A172 (cell line): ENCODE measurements at places on chromosomes 5 and 9. TPM values are rescaled to one million over a fixed set of nuclear protein-coding genes. Genes with fewer than 3 reads are reported as not detected.

The SREK1IP1 gene
- 6.9 and 7.9 TPM in 2 replicates for total RNA-seq

The IL17B gene
- total RNA-seq = not detected in 2 replicates

The GRXCR2 gene
- total RNA-seq = not detected in 2 replicates

The TAF11L2 gene
- not detected in 2 replicates for total RNA-seq

The NACC2 gene
- total RNA-seq = 34.2 and 41.6 TPM in 2 replicates

- no peak for DNase-seq
Observed at GRCh38 chr9:4097515-4097914, 202.4 kb downstream of the GLIS3 start.

DNA sequence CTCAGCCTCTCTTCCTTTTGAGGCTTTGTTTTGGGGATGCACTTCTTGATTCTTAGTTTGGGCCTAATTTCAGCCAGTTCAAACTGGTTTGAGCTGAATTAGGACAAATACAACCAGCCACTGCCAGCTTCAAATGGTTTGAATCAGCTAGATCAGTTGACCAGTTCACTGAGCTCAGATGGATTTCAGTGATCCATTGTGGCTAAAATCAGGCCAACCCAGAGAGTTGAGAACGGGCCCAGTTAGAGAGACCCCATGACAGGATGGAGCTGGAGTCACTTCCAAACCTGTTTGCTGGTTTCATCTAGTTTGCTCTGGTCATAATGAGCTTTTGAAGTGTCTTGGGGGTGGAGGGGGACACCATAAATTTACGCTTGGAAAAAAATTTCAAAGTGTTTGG is 48.0 kb upstream of the NEK6 start:
- no peak for DNase-seq

DNA sequence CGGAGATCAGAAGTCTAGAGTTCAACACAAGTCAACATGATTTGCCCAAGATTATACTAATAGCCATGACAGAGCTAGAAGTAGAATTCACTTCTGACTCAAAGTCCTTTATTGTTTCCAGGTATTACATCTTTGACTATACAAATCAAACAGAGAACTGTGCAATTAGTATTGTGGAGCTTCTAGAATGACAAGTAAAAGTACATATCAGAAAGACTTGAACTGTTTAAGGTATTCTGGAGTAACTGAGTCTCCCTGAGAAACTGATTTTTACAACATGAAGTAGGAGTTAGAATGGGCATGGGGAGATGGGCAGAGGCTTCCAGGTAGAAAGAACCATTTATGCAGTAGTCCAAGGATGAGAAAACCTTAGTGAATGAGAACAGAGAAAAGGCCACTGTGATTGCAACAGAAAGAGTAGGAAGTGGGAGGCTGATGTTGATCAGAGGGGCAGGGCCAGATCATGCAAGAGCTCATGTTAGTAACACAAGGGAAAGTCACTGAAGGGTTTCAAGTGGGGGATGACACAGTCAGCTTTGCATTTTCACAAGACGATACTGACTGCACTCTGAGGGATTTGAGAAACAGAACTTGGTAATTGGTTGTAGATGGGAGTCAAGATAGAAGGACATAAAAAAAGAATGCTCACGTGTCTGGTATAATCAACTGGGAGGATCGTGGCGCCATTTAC is 280.7 kb downstream of the RFX3 start:
- DNase-seq = no peak

GRCh38 chr9:126470241-126470993 is 143.3 kb upstream of the LMX1B start:
- DNase-seq = no peak

GRCh38 chr5:32581010-32581785 is 4.2 kb upstream of the SUB1 start:
- DNase-seq = no peak

DNA sequence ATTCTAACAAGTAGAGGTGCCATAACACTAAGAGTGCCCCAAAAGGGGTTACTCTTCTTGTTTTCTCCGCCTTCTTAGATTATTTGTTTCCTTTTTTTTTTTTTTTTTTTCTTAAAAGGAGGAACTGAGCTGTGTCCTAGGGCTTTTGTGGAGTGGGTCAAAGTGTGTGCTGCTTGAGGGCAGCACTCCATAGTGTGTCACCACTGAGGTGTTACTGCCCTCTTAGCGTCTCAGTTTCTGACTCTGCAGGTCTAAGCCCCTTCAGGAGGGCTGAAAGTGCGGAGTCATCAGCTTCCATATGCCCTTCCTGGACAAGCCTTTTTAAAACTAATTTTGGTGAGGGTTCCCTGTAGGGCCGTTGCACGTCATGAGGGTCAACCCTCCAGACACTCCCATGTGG is 12.6 kb upstream of the NANS start:
- no peak for DNase-seq

DNA sequence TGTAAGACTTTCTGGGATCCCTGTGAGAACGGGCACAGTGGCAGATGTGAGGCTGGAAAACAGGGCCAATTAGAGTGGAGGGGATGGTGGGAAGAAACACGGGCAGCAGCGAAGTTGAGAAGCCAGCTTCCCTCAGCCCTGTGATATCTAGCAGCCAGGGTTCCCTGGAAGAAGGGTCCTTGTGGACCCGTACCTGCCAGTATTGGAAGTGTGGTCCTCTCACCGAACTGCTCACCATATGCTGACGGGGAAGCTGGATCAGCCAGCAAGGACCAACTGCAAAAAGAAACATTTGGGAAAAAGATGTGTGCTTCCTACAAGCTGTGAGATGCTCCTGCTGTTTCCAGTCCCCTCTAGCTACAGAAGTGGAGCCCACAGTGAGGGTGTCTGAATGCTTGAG is 13.6 kb downstream of the CKMT2 start:
- no peak for DNase-seq

GRCh38 chr5:32961059-32961415 is 249.9 kb downstream of the NPR3 start:
- no peak for DNase-seq
